ENCODE measurements at places on chromosomes 2 and 18.
A peak's percentile ranks its signal among the peaks of the same experiment; 100 is the strongest.

- DNase-seq: no peak
These were observed 998.8 kb upstream of the PIK3C3 start for GRCh38 chr18:40956213-40956612.

DNA sequence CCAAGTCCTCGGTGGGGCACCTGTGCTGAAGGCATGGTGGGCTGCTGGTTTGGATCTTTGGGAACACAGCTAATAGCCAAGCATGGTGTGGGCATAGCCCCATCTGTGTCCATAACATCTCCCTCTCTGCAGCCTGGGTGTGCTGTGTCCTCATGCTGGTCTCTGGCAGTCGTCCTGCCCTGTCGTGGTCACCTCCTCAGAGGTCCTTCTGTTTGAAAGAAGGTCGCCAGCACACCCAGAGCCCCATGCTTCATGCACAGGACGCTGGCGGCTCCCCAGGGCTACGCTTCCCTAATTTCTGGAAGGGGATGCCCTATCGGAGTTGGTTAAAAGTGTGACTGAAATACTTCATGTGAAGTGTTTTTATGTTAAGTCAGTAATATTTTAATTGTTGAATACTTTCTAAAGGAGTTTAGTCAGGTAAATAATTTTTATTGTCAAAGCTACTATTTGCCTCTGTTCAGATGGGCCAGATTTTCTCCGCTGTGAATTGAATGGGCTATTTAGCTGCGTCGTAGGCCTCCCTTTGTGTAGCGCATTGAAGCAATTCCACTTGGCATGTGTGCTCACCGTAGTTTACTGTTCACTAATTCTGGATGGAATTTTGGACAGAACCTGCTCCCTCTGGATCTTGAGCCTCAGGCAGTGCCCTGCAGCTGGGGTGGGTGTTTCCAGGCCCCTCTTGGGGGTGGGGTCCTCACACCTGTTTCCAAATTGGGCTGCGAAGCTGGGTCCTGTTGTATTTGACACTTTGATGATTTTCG lies 81.9 kb downstream of the WDSUB1 start:
- DNase-seq: no peak

- DNase-seq: no peak
These were observed 1.1 kb downstream of the UGT1A1 start for GRCh38 chr2:233761040-233761769.

DNA sequence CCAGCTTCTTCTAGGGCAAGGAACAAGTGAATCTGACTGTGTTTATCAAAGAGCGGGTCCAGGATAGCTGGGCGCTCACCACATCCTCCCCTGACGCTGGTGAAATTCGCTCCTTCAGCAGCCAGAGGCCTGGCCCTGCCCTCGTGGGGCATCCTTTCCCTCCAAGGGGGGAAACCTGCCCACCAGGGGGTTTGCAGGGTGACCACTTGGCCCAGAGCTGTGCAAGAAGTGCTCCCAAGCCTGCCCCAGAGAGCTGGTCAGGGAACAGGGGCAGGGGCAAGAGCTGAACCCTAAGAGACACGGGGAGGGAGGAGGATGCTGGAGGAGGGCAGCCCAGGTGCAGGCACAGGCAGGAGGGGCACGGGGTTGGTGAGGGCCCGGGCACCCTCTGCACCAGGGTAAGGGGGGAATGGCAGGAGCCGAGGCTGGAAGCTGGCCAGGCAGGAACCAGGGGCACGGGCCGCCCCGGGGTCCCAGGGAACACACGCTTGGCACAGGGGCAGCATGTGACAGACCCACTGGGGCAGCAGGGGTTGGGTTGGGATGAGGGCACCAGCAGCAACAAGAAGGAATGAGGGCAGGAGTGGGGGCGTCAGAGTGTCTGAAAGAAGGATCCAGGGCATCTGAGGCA lies 2.8 kb upstream of the GPR55 start:
- DNase-seq: no peak

DNA sequence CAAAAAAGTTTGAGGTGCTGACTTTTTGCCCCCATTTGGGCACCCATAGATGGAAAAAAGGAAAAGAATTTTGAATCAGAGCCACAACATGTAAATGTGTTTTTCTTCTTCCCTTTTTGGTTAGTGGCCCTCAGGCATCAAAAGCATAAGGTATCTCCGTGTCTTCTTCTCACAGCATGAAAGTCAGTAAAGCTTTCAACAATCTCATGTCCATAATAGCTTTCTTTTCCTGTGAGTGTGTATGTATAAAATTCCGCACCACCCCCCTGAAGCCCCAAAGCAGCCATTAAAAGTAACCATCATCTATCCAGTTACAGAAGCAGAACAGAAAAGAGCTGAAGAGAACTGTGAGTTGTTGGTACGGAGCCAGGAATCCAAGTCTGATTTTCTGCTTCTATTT lies 1539.7 kb upstream of the ACVR2A start:
- DNase-seq: no peak

- DNase-seq: no peak
These were observed 161.1 kb downstream of the CAMKMT start for GRCh38 chr2:44522846-44523245.

DNA sequence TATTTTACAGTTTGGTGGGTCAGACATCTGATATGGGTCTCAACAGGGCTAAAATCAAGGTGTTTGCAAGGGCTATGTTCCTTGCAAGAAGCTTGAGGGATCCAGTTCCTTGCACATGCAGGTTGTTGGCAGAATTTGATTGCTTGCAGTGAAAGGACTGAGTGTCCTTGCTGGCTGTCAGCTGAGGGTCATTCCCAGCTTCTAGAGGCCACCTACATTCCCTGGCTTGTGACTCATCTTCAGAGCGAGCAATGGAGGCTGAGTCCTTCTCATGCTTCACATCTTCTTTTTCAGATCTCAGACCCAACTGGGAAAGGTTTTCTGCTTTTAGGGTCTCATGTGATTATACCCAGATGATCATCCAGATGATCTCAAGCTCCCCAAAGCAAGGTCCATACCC lies 12.4 kb downstream of the MEX3C start:
- DNase-seq: no peak

- no peak for DNase-seq
These were observed 429.5 kb downstream of the CCDC85A start for GRCh38 chr2:56613254-56613653.

- DNase-seq: peak; percentile 43
These were observed 219.8 kb upstream of the PARD3B start for GRCh38 chr2:204325468-204325867.

GRCh38 chr18:54075689-54076088 lies 148.8 kb downstream of the MBD2 start:
- DNase-seq: no peak

GRCh38 chr2:129178356-129178755 lies 801.1 kb upstream of the RAB6C start:
- DNase-seq: no peak

DNA sequence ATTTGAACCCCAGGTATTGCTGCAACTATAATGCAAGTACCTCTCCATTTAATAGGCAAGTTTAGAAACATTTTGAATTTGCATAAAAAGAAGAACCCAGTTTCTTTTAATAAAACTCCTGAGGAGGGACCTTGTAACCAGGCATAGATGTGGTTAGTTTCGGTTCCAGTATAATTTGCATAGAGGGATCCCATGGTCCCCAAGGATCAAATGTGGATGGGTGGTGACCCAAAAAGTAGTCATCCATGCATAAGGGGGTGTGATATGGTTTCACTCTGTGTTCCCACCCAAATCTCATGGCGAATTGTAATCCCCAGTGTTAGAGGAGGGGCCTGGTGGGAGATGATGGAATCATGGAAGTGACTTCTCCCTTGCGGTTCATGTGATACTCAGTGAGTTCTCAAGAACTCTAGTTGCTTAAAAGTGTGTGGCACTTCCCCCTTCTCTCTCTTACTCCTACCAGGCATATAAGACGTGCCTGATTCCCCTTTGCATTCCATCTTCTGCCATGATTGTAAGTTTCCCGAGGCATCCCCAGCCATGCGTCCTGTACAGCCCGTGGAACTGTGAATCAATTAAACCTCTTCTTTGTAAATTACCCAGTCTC lies 40.2 kb upstream of the SKA1 start:
- DNase-seq: no peak

DNA sequence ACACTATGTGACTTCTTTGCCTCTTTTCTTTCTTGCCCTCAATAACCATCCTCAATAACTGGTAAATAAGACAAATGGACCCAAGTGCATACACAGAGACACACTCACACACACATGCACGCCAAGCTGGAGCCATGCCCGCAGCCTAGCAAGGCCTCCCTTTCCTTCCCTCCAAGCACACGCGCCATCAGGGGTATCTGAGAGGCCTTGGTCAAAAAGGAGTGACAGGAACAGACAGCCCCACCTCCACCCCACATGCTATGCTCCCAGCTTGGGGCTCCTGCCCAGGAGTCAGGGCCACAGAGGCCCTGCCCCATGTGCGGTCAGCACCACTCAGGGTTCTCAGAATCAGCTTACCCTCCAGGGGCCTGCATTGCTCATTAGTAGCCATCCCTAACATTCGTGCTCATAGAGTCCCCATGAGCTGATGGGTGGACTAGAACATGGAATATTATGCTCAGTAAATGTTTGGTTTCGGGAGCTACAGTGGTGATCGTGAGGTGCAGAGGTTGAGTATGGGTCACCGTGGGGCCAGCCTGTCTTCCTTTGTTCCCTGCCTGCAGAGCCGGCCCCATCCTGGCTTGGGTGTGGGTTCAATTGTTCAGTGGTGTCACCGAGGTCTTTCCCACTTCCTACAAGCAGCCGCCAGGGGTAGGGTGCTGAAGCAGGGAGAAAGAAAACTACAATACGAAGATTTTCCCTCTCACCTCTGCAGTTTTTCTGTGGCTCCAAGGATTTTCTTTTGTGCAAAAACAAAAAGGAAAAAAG lies 158.2 kb upstream of the RAB12 start:
- DNase-seq: no peak

- no peak for DNase-seq
These were observed 162.6 kb downstream of the KCNE4 start for GRCh38 chr2:223214394-223215253.
